HepG2 (cell line): ENCODE measurements at places on chromosomes 1 and 21. TPM values are rescaled to one million over a fixed set of nuclear protein-coding genes. Genes with fewer than 3 reads are reported as not detected.

DNA sequence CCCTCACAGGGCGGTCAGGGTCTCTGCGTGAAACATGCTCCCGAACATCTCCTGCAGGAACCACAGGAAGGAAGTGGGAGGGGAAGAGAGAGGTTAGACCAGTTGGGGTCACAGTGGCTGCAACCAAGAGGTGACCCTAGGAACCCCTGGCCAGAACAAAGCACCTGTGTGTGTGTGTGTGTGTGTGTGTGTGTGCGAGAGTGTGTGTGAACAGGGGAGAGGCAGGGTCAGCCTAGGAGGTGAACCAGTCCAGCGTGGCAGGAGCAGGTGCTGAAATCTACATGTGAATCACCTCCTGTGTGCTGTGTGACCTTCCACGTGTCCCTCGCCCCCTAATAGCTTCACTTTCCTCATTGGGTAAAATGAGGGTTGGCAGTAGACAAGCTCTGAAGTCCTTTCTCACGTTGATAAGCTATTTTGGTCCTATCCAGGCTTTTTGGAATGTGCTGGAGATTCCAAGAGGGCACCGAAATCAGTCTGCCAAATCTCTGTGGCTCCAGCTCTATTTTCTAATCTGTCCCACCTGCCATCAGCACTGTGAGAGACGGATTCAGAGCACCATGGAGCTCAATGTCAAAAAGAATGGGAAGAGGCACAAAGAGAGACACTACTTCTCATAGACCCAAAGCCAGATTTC lies 27.8 kb downstream of the SLC26A9 start:
- no peak for DNase-seq

GRCh38 chr1:17276568-17276967 lies 27.7 kb downstream of the PADI3 start:
- no peak for DNase-seq

DNA sequence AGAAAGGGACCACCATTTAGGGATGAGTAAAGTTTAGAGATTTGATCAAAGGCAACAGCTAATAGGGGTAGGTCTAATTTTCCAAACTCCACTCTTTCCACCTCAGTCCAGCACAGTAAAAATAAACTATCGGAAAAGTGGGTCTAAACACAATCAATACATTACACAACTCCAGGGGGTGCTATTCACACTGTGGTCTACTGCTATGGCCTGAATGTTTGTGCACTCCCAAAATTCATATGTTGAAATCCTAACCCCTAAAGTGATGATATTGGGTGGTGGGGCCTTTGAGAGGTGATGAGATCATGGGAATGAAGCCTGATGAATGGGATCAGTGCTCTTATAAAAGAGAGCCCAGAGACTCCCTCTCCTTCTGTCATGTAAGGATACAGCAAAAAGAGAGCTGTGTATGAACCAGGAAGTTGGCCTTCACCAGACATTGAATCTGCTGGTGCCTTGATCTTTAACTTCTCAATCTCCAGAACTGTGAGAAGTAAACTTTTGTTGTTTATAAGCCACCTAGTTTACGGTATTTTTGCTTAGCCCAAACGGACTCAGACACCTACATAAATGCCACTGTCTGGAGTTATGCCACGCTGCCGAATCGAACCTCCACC lies 193.9 kb downstream of the OMA1 start:
- no peak for DNase-seq

- DNase-seq, result peak; percentile 55
Observed at GRCh38 chr1:245086389-245086969, 68.3 kb upstream of the KIF26B start.

Gene ZNF683
- polyA plus RNA-seq, result not detected in 2 replicates

Gene FABP3
- polyA plus RNA-seq, result 0.21 and 0.37 TPM in 2 replicates

Gene EFNA4
- 12.0 and 13.9 TPM in 2 replicates for polyA plus RNA-seq

Gene AGO1
- 8.3 and 9.2 TPM in 2 replicates for polyA plus RNA-seq
